ENCODE measurements at places on chromosomes 2 and 18.

DNA sequence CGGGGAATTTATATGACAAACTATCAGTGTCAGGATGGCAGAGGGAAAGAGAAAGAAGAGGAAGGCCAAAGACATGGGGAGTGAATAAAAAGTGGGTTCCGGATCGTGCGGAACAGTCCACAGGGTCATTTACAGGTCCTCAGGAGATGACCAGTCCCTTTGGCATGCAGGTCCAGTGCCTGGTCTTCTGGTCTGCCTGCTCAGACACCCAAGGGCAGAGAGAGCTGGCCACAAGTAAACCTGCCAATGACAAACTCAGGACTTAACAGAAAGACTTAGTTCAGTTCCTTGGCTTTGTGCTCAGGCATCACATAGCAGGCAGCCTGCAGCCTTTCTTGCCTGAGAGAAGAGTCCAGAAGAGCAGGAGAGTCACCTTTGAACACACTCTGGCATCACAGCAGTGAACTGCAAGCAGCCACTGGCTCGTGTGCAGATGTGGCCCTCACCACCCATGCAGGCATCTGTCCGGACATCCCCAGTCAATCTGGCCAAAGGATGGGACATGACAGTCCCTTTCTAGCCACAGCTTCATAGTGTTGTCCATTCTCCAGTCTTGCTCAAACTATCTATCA lies 14.0 kb downstream of the TMEM127 start:
- peak; percentile 65 for DNase-seq

GRCh38 chr2:232207174-232207573 lies 171.4 kb upstream of the ALPP start:
- DNase-seq, result no peak

DNA sequence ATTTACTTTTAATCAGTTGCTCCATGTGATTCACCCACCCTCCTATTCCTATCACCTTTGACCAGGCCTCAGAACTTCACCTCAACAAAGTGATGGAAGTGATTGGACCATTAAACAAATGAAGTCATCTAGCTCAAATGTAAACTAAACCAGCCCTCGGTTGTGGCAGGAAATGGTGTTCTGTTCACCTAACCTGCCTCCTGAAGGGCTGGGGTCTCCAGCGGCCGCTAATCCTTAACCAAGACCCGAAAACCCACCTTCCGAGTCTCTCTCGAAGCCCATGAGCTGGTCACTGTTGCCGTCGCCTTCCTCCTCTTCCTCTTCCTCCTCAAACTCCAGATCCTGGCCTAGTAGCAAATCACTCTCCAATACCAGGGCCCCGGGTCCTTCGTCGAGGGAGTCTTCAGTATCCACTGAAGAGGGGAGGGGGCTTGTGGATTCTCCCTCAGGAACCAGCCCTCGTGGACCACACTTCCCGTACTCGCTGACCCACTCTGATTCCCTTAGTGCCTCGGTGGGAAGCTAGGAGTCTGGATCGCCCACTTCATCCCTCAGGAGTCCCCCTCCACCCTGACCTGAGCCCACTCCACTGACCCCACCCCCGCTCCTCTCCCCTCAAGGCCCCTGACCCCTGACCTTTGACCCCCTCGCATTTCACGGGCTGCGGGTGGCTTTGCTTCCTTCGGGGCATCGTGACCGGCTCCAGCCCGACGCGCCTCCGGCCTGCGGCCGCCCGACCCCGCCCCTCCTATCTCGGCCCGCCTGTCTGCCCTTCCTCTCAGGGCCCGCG lies 503 bp downstream of the ZNF513 start:
- DNase-seq, result no peak

GRCh38 chr2:201127570-201127969 lies 11.6 kb downstream of the CFLAR start:
- DNase-seq, result no peak

DNA sequence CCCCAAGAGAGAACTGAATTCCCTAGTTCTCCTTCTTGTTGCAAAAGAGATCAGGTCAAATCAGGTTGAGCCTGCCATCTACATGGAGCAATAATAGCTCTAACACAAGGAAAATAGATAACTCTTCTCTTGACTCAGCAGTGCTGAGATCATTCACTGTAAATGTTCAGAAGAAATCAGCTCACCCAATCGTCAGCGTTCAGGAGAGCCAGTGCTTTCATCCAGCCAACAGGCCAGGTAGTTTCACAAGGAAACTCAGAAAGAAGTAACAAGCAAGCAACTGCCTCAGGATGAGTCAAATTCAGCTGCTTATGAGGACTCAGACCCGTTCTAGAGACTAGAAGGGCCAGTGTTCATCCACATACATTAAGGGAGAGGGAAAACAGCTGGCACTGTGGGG lies 5.9 kb downstream of the LMAN2L start:
- DNase-seq, result no peak

GRCh38 chr2:203891474-203891873 lies 23.9 kb downstream of the CTLA4 start:
- DNase-seq, result no peak

DNA sequence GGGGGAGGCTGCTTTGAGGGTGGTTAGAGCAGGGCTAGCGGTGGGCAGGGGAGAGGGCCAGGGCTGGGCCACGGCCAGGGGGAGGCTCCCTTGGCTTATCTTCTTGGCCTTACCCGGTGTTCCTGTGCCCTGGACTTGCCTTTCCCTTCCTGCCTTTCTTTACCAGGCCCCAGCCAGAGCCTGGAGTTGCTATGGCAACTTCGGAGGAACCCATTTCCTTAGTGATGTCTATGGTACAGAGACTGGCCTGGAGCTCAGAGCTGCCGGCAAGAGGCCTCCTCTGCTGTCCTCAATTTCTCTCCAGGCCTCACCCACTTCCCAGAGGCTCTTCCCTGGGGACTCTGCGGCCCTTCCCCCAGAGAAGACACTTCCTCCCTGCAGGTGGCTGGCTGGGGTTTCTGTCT lies 11.5 kb downstream of the SPEG start:
- DNase-seq, result no peak

- DNase-seq, result no peak
These were observed 147.6 kb downstream of the TMEM200C start for GRCh38 chr18:5747678-5748077.

DNA sequence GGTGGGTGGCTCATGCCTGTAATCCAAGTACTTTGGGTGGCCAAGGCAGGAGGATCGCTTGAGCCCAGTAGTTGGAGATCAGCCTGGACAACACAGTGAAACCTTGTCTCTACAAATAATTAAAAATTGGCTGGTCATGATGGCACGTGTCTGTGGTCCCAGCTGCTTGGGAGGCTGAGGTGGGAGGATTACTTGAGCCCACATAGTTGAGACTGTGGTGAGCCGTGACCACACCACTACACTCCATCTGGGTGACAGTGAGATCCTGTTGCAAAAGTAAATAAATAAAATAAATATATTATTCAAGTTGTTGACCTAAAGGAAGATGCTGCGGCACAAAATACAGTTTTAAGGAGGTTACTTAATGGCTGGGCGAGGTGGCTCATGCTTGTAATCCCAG lies 72.7 kb downstream of the LAMA3 start:
- DNase-seq, result no peak

GRCh38 chr2:5803547-5803946 lies 111.4 kb downstream of the SOX11 start:
- DNase-seq, result no peak

DNA sequence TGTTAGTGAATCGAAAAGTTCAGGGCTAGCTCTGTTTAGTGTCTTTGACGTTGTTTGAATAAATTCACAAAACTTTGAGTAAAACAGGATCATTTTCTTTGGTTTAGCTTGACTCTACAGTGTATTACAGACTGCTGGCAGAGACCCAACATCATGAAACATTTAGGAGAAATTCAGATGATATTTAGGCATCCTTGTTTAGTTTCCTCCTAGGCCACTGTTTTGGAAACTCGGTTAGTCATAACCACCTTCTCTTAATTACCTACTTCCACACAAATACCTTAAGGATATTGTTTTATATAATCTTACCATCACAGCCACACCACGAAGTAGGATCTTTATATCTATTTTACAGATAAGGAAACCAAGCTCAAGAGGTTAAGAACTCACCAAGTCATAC lies 7.8 kb downstream of the LIMS1 start:
- DNase-seq, result no peak

- no peak for DNase-seq
These were observed 88.2 kb downstream of the CRACDL start for GRCh38 chr2:98847853-98848252.

GRCh38 chr18:2083691-2084090 lies 487.6 kb downstream of the METTL4 start:
- no peak for DNase-seq

- DNase-seq, result no peak
These were observed 5.6 kb downstream of the PKDCC start for GRCh38 chr2:42053482-42053790.
